T follicular helper cell (primary cell): ENCODE measurements at places on chromosomes 13 and 19.

DNA sequence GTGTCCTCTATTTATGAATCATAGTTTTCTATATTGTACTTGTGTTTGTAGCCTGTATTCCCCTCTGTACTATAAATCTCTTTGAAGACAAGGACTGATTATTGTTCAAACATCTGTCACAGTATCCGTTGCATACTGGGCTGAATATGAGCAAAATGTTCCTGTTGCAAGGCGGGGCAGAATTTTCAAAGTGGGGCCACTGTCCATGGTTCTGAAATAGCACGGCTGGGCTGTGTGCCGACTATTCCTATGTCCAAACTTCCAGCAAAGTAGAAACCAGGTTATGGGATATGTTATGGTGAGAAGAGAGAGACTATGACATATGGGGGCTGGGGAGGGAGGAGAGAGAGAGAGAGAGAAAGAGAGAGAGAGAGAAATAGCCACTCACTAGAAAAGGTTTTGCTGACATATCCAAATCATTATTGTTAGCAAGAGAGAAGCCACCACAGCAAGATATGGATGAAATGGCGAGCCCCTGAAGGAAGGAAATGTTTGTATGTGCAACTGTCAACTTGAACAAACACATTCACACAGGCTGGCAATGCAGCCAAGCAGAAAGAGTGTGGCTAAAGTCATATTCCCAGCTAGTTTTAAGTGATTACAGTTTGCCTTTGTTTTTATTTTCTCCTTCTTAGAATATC is 107.0 kb upstream of the GPR12 start:
- DNase-seq = no peak

DNA sequence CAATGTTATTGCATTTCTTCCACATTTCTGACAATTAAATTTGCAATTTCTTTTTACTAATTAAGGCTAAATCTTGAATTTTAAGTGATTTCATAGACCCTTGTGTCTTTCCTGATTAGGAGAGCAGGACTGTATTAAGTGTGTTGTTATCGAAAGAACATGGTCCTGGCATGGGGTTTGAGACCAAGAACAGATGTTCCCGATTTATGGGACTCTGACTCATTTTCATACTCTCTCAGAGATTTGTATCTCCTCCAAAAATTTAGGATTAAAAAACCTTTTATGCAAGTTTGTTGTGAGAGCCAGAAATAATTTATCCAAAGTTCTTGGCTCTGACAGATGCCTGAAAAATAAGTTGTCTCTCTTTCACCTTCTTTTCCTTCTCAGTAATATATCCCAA is 589.3 kb upstream of the ARGLU1 start:
- no peak for DNase-seq

DNA sequence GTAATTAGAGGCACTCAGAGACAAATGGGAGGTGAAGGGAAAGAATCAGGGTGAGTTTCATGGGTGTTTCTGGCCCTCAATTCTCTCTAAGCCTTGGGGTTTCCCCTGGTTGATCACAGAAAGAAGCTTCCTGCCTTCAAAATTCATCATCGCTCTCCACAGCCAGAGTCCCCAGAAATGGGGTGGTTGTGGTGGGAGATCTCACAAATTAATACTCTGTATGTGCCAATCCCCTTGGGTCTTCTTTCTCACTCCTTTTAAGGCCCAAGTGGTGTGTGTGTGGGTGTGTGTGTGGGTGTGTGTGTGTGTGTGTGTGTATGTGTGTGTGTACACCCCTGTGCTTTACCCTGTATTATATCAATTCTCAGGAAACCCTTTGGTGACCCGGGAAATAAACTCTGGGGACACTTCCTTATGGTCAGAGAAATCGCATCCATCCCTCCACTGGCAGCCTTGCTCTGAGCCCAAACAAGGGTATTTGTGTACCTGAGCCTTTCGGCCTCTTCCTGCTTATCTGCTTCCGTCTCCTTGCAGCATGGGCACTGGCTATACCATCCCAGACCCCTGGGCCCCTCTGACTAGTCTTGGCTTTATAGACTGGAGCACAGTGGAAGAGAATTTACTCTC is 2.8 kb upstream of the FCGBP start:
- no peak for DNase-seq

- no peak for DNase-seq
Observed at GRCh38 chr19:2248136-2249009, 750 bp upstream of the AMH start.

DNA sequence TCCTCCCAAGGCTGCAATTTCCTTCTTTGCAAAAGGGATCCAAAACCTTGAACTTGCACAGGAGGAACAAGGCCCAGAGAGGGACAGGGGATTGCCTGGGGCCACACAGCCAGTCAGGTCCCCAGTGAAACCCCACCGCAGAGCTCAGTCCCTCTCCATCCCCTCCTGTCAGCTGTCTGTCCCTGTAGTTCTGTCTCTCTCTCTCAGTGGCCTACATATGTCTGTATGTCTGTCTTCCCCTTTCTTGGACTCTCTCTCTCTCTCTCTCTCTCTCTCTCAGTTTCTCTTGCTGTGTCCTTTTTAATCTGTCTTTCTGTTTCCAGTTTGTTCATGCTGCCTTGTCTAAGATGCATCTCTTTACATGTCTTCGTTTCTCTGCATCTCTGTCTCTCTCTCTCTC is 11.5 kb downstream of the CEACAM19 start:
- DNase-seq = no peak
